NCI-H2081 (cell line): ENCODE measurements at places on chromosomes 4 and X.

DNA sequence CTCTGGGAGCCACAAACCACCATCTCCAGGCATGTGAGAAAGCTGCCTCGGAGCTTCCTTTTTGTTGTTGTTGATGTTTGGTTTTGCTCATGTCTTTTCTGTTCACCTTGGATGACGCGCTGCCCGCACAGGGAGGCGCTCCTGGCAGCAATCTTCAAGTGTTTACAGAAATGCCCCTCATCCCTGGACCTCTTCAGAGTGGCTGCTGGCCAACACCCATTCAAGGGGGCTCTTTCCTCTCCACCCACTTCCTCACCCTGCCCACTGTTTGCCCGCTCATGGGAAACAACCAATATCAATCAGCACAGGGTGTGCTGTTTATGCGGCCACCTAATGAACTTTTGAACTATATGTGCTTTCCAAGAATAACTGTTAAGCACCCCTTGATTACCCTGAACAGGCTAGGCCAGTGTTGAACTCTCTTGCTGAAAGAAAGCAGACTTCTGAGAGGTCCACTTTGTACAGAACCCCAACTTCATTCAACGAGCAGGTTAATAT, 355.1 kb upstream of the CLNK start:
- no peak for DNase-seq

DNA sequence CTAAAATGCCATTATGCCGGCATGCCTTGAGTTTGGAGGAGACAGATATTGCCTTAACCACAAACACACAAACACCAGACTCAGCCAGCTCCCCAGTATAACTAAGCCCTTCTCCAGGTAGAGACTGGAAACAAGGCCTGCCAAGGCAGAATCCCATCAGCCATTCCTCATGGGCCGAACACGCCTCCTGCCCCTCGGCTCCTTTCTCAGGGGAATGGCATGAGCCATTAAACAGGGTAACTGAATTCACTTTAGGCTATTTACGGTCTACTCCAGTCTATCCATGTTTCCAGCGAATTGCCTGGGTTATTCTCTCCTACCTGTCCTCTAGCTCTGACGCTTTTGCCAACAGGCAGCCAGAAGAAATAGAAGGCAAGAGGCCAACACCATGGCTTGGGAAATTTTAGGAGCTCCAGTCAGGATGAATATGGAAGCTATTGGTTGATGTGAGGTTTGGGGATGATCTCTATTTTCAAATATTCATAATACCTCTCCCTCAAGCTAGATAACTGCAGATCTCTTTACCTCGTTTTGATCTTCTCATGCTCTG, 4.9 kb downstream of the SEL1L3 start:
- DNase-seq, result no peak

- DNase-seq, result no peak
Measured at GRCh38 chr4:74539044-74539790, 94.3 kb downstream of the AREG start.

GRCh38 chrX:110462957-110463356, 104.3 kb downstream of the RTL9 start:
- peak; percentile 38 for DNase-seq

- DNase-seq, result no peak
Measured at GRCh38 chrX:141279476-141279875, 37.2 kb upstream of the SPANXC start.

DNA sequence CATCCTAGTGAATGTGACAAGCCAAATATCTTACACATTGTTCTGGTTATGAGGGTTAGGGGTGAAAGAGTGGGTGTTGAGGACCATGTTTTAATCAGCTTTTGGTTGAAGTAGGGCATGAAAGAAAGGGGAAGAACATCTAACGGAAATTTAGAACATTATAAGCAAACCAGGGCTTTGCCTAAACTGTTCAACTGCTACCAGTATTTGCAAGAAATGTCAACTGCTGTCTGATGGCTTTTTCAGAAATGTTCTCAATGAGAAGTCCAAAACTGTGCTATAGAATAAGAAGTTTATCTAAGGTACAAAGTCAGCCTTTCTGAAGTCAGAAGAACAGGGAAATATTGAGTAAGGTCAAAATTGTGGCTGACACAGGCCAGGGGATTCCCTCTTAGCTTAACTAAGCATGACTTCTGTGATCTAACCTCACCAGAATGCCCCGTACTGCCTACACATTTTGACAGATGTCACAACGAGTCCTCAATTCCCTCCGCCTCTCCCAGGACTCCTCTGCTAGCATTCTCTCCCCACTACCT, 67.1 kb downstream of the DTHD1 start:
- DNase-seq, result no peak

GRCh38 chr4:3331511-3332394, 38.9 kb downstream of the RGS12 start:
- no peak for DNase-seq

GRCh38 chr4:46986922-46987638, 6.3 kb downstream of the GABRA4 start:
- DNase-seq, result no peak

DNA sequence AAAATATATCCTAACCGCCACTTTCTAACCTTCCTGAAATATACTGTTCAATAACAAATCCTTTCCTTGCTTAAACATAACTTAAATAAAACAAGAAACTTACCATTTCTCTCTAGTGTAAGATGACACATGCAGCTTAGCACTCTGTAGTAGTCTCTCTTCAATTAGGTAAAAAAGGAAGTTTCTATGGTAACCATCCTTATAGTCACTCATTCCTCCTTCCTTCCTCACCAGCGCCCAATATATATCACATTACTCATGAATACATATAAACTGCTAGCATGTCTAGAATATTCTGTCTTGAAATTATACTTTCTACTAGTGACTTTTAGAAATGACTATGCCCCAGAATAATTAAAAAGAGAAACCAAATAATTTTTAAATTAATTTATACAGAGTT, 112.2 kb downstream of the SNCA start:
- no peak for DNase-seq

DNA sequence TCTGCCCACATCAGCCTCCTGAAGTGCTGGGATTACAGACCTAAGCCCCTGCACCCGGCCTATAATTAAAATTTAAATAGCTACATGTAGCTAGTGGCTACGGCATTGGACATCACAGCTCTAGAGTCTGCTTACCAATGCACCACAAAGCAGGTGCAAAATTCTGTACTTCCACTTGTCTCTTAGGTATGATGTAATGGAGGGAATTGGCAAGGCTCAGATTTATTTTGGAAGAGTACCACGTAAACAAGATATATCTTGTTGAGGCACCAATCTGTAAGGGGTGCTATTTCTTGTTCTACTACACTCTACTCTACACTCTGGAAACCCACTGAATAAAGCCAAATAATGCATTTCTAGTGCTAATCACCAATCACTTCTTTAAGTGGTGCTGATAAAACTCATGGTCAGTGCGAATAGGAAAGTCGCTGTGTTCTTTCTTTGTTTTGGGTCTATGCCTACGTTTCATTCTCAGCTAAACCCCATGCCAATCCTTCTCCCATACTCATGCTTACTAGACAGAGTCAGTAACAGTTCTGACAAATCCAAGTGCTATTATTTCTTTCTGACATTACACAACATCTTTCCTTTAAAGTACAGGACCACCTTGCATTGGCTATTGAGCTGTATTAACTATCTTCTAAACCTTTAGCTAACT, 92.3 kb downstream of the GC start:
- no peak for DNase-seq

GRCh38 chr4:138405934-138406567, 163.9 kb upstream of the SLC7A11 start:
- no peak for DNase-seq

GRCh38 chr4:146495269-146495668, 26.5 kb downstream of the SLC10A7 start:
- DNase-seq, result no peak

DNA sequence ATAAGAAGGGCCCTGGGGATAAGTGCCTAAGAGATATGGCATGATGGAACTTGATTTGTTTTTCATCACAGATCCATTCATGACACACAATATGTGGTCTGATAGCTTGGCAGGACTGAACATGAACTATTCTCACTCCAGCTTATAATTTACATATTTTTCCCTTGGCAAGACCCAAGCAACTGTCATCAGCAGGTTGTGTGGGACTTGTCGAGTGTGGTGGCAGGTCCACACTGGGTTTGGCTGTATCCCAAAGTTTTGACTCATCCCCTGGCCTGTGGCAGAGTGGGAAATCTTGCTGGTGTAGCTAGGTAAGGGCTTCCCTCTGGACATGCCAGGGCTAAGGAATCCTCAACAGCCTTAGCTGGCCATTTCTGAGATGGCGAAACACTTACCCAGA, 81.0 kb upstream of the STIM2 start:
- DNase-seq, result no peak

GRCh38 chr4:173332963-173333657, 1.0 kb downstream of the HMGB2 start:
- no peak for DNase-seq

GRCh38 chrX:22950269-22951266, 49.2 kb upstream of the DDX53 start:
- no peak for DNase-seq

DNA sequence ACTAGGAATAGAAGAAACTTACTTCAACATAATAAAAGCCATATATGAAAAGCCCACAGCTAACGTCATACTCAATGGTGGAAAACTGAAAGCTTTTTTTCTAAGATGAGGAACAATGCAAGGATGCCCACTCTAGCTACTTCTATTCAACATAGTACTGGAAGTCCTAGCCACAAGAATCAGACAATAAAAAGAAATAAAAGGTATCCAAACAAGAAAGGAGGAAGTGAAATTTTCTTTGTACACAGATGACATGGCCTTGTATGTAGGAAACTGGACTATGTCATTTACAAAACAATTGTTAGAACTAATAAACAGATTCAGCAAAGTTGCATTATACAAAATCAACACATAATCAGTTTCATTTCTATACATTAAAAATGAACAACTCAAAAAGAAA, 25.5 kb upstream of the NXT2 start:
- DNase-seq, result no peak

GRCh38 chr4:158313566-158313965, 103.3 kb downstream of the TMEM144 start:
- DNase-seq, result no peak

- no peak for DNase-seq
Measured at GRCh38 chr4:130747842-130748241, 1651.9 kb downstream of the C4orf33 start.

DNA sequence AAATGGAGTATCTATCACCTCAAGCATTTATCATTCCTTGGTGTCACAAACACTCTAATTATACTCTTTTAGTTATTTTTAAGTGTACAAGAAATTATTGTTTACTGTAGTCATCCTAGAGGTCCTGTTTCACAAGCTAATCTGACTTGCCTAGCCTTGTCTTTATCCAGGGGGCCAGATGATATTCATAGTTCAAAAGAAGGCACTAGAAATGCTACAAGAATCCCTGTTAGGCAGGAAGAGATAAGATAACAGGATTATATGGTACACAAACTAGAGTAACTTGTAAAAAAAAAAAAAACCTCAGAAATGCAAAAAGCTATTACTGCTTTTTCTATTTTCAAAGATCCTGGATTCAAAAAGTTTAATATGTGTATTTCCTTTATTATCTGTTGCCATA, 95.8 kb downstream of the MBNL3 start:
- DNase-seq, result no peak

DNA sequence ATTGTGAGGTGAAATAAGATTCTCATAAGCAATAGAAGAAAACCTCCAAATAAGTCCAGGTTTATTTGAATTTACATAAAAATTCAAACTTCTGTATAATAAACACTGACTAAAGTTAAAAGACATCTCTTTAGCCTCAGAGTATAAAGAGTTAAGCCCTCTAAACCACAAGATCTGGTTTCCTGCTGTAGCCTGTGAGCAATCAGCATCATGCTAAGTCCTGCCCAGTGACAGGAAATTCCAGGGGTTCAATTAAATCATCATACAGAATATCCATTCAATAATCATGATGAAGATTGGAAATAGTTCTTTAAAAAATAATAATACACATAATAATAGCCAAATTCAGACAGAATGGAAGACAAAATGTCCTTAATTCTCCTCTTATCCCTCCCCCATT, 139.2 kb upstream of the DGKK start:
- no peak for DNase-seq

DNA sequence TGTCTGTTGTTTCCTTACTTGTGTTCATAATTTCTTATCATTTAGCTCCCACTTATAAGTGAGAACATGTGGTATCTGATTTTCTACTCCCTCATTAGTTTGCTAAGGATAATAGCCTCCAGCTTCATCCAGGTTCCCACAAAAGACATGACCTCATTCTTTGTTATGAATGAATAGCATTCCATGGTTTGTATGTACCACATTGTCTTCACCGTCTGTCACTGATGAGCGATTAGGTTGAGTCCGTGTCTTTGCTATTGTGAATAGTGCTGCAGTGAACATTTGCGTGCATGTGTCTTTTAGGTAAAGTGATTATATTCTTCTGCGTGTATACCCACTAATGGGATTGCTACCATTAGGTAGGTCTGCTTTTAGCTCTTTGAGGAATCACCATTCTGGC, 624.3 kb upstream of the EPHA5 start:
- peak; percentile 13 for DNase-seq

DNA sequence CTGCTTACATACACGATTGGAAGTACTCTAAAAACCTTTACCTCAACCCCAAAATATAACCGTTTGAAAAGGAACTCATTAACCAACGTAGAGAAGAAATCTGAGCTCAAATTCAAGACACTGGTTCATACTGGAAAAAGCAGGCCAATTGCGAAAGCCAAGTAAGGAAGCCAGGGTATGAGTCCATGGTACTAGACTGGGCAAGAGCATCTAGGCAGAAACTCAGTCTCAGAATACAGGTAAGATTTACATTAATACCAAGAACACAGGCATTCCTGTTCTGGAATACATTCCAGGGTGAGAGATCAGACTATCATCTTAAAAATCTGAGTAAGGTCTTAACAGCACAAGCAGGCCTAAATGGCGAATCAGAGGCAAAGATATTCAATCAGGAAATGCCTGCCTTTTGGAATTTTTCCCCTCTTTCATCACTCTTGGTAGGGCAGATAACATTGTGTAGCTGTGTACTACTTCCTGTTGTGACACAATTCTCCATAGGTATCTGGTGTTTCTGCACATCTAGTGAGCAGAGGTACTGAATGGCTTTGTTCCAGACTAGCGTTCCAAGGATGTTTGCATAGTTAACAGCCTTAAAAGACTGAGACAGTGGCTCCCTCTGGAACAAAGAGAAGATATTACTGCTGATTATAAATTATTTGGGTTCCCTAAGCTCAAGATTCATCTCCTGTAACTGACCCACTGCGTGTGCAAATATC, 311.3 kb downstream of the PCDH19 start:
- no peak for DNase-seq

- DNase-seq, result no peak
Measured at GRCh38 chr4:40204507-40205258, 7.9 kb downstream of the RHOH start.

- DNase-seq, result no peak
Measured at GRCh38 chr4:133584714-133585113, 435.6 kb downstream of the PCDH10 start.

DNA sequence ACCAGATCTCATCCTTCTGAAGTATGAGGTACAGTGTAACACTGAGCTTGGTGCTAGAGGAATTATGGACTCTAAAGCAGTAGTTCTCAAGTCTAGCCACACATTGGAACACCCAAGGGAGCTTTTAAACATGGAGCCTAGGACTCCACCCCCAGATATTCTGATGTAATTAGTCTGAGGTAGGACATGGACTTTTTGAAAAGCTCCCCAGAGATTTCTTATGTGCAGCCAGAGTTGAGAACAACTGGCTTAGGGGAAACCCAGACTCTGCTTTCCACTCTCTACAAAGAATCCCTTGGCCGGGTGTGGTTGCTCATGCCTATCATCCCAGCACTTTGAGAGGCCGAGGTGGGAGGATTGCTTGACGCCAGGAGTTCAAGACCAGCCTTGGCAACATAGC, 11.6 kb upstream of the GDPD2 start:
- DNase-seq, result no peak
